NCI-H1436 (cell line): ENCODE measurements at places on chromosomes 12 and 14.
A peak's percentile ranks its signal among the peaks of the same experiment; 100 is the strongest.

- DNase-seq, result peak; percentile 62
Observed at GRCh38 chr12:109518820-109519665, 41.6 kb downstream of the UBE3B start.

DNA sequence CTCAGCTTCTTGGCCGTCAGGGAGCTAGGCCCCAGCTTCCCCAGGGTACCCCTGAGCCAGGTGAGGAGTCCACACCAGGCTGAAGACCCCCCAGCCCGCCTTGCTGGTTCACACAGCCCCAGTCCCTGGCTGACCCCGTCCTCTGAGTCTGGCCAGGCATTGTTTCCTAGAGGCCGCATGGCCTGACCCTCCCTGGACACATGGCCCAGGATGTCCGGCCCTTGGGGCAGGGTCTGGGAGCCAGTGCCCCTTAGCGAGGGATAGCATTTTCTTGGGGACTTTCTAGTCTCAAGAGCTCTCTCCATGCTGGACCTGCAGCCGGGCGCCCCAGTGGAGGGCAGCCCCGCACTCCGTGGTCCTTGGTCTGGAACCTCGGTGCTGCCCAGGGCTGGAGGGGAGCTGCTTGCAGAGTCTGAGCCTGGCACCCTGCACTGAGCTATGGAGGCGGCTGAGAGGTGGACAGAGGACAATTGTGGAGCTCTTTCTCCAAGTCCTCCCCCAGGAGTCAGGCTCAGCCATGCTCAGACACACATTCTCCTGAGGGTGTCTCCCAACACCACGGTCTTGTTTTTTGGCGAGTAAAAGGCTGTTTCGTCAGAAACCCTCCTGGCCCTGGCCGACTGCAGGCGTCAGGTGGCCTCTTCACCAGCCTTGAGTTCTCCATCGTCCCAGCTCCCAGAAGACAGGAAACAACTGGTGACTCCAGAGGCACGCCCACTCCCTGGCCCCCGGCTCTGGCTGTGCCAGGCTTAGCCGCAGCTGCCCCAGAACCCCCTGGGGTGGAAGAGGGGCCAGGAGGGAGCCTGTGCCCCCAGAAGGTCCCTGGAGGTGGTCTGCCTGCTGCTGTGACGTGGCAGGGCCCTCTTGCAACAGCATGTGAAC, 17.6 kb upstream of the CRIP2 start:
- no peak for DNase-seq

- DNase-seq, result no peak
Observed at GRCh38 chr14:70894868-70895267, 12.4 kb upstream of the PCNX1 start.

DNA sequence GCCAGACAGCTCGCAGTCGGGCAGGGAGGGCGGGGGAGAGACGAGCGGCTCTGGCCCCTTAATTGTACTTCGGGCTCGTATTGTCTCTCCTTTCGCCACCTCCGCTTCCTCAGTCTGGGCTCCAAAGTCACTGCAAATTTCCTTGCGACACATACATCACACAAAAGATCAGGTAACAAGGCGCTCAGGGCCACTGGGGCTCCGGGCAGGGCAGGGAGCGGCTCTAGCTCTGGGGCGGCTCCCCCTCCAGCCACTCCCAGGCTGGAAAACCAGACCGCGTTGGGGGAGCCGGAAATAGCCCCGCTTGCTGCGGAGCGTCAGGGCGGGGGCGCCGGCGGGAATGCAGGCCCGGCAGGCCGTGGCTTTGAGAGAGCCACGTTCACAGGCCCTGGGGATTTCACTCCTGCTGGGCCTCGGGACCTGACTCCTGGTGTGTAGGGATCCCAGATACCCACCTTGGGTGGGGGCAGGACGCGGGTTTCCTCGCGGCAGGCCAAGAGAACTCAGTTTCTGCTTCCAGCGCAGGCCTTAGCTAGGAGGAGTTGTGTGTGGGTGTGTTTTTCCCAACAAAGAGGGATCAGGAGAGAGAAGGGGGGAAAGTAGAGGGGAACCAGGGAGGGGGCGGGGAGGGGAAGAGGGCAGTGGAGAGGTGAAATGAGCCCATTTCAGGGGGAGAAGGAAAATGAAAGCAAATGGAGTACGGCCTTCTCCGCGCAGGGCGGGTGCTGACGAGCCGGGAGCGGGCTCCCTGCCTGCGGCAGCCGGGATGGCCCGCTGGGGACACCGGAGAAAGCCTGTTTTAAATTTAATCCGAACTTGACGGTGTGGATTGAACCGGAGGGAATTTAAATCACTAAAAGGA, 4.4 kb upstream of the HOXC9 start:
- DNase-seq, result no peak
